ENCODE measurements at places on chromosomes 11 and 22. TPM values are rescaled to one million over a fixed set of nuclear protein-coding genes. Genes with fewer than 3 reads are reported as not detected.

- no peak for DNase-seq
Observed at GRCh38 chr11:132987936-132988335, 544.4 kb downstream of the OPCML start.

GRCh38 chr11:124434699-124435098 lies 10.0 kb upstream of the OR8B4 start:
- no peak for DNase-seq

DNA sequence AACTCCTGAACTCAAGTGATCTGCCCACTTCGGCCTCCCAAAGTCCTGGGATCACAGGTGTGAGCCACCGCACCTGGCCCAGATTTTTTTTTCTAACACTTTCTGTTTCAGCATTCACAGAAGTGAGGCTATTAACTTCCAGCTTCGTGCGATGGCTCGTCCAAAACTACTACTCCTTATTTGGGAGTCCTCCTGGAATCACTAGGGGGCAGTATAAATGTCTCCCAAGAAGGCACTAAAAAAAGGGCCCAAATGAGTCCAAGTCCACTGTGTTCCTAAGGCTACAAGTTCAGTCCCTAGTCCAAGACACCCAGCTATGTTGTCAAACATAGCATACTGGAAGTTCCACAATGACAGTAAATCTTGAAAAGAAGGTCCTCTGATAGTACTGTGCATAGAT lies 63.2 kb upstream of the BIRC3 start:
- DNase-seq = no peak

Gene ADAMTS8
- 3.3 TPM for polyA plus RNA-seq

Gene PIWIL4
- polyA plus RNA-seq = 12.9 TPM

Gene HEPN1
- polyA plus RNA-seq = not detected

- no peak for DNase-seq
Observed at GRCh38 chr11:15112131-15112541, 2.6 kb upstream of the INSC start.

GRCh38 chr11:69164824-69165223 lies 9.1 kb downstream of the SMIM38 start:
- DNase-seq = no peak

DNA sequence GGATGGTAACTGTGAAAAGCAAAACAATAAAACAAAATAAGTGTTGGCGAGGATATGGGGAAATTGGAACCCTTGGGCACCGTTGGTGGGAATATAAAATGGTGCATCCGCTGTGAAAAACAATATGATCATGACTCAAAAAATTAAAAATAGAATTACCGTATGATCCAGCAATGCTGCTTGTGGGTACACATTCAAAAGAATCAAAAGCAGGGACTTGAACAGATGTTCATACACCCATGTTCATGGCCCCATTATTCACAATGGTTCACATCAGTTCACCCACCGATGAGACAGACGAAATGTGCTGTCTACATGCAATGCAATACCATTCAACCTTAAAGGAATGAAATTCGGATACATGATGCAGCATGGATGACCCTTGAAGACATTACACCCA lies 1.2 kb upstream of the DERL3 start:
- no peak for DNase-seq

Gene CABP4
- 0.33 TPM for polyA plus RNA-seq

- DNase-seq = no peak
Observed at GRCh38 chr11:108538022-108538424, 39.8 kb upstream of the POGLUT3 start.

Gene GRIK4
- polyA plus RNA-seq = not detected

DNA sequence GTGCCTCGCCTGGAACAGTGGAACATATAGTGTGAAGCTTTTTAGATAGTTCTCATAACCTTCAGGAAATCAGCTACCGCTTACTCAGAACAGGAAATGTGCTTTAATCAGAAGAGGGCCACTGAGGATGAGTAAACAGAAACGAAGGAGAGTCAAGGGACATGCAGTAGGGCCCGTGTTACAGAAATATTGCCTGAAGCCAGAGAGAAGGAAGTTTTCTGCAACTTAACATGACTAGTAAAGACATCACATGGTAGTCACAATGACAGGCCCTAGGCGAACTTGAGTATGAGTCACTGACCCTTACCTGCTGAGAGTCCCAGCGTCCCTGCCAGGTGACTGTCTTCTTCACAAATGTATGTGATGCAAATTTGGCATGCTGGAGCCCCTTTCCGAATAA lies 39.4 kb downstream of the CARD18 start:
- no peak for DNase-seq

GRCh38 chr22:46062232-46062615 lies 85.3 kb upstream of the WNT7B start:
- peak; percentile 27 for DNase-seq

Gene FOLR2
- 8.8 TPM for polyA plus RNA-seq

GRCh38 chr11:119794756-119795155 lies 65.8 kb upstream of the NECTIN1 start:
- DNase-seq = no peak

- no peak for DNase-seq
Observed at GRCh38 chr11:20027556-20028013, 132.7 kb downstream of the DBX1 start.

DNA sequence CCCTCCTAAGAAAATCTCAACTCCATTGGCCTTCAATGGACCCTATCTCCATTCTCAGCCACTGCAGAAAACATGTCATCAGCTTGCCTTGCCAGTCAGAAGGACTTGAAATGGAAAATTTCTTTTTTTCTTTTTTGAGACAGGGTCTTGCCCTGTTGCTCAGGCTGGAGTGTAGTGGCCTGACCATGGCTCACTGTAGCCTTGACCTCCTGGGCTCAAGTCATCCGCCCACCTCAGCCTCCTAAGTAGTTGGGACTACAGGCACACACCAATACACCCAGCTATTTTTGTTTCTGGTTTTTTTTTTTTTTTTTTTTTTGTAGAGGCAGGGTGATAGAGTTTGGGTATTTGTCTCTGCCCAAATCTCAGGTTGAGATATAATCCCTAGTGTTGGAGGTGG lies 29.0 kb downstream of the AGBL2 start:
- no peak for DNase-seq

DNA sequence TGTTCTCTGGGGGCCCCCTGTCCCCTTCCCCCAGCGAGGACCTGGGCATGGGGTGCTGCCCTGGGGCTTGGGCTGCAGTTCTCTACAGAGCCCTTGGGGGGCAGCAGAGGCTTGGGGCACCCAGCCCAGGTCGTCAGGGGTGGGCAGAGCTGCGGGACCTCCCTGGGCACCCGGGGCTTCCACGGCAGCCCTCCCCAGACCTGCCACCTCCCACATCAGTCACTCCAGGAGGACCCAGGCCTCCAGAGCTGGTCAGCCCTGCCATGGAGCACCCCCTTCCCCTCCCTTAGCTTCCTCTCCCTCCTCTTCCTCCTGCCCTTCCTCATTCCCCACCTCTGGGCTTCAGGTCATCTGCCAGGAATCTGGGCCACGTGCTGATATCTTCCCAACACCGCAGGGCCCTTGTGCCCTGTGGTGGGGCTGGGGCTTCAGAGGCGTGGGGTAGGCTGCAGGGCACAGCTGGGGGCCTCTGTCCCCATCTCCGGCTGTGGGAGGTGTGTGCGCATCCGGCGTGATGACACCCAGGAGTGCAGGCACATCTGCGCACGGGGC lies 5.8 kb downstream of the TSPAN4 start:
- DNase-seq = no peak
